ENCODE measurements at places on chromosomes 5 and 9.
A peak's percentile ranks its signal among the peaks of the same experiment; 100 is the strongest.

- no peak for DNase-seq
Measured at GRCh38 chr5:144979516-144980264, 809.0 kb downstream of the KCTD16 start.

DNA sequence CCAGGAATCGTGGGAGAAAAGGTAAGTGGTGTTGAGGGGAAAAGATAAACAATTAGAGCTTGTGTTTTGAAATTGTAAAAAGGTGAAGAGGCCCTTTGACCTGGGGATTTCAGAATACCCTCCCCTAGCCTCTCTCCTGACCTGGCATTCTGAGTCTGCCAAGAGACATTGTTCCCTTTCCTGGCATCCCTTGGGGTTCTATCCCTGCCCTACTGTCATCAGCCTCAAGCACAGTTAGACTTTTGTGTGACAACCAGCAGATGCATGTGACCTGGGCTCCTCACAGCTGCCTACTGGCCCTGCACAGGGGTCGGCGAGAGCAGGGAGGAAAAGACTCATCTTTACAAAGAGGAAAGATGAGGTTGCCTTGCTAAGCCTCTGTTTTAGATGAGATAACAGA, 72.2 kb upstream of the ORM1 start:
- DNase-seq, result no peak

- no peak for DNase-seq
Measured at GRCh38 chr9:121584421-121584820, 67.0 kb upstream of the DAB2IP start.

- peak; percentile 94 for DNase-seq
Measured at GRCh38 chr9:132901858-132902831, 23.4 kb downstream of the SPACA9 start.

- peak; percentile 22 for DNase-seq
Measured at GRCh38 chr5:102718819-102719218, 36.3 kb upstream of the PAM start.

- DNase-seq, result no peak
Measured at GRCh38 chr5:133839721-133840120, 128.7 kb downstream of the C5orf15 start.

- DNase-seq, result no peak
Measured at GRCh38 chr9:130276955-130277354, 11.4 kb downstream of the HMCN2 start.

- no peak for DNase-seq
Measured at GRCh38 chr9:113221800-113222481, 597 bp downstream of the SLC31A1 start.

GRCh38 chr5:158658446-158659230, 441.1 kb downstream of the EBF1 start:
- DNase-seq, result peak; percentile 39

- no peak for DNase-seq
Measured at GRCh38 chr9:132547052-132547431, 35.4 kb upstream of the BARHL1 start.

DNA sequence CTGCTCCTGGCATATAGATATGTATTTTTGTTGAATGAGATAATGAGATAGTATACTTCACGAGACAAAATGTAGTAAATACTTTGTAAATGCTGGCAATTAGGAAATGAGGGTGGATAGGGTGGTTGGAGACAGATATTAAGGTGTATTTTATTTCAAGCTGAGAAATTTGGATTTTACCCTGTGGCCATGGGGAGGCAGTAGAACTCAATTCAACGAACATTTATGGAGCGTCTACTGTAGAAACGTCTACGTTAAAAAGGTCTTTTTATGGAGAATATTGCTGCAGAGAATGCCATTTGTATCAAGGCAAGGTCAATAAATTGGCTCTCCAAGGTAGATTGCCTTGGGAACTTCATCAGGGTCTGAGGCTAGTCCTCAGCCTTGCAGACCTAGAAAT, 21.5 kb upstream of the RALGPS1 start:
- no peak for DNase-seq

DNA sequence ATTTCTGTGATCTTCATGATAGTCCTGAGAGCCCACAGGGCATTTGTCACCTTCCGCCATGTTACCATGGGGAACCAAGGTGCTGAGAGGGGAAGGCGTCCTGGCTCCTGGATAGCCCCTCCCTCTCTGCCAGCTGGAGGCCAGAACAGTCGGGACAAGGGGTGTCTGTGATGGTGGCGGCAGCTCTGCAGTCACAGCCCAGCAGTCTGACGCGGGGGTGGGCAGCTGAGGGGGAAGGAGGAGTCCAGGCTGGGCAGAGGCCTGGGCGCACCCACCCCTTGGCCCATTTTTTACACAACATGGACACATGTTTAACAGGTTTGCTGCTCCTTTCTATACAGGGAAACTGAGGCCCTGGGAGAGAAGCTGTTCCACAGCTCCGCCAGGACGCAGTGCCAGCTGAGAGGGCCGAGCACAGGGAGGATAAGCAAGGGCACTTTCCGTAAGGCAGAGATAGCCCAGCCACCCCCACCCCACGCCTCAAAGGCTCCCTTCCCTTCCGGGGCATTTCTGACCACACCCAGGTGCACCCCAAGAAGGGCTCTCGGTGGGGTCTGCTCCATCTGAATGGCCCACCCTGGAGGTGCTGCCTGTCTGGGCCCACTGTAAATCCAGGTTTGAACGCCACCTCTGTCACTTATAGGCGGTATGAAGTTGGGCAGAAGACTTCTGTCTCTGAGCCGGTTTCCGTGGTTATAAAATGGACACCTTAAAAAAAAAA, 17.1 kb downstream of the LRRC8A start:
- DNase-seq, result no peak

GRCh38 chr5:74546796-74547195, 93.7 kb downstream of the ENC1 start:
- DNase-seq, result peak; percentile 49

DNA sequence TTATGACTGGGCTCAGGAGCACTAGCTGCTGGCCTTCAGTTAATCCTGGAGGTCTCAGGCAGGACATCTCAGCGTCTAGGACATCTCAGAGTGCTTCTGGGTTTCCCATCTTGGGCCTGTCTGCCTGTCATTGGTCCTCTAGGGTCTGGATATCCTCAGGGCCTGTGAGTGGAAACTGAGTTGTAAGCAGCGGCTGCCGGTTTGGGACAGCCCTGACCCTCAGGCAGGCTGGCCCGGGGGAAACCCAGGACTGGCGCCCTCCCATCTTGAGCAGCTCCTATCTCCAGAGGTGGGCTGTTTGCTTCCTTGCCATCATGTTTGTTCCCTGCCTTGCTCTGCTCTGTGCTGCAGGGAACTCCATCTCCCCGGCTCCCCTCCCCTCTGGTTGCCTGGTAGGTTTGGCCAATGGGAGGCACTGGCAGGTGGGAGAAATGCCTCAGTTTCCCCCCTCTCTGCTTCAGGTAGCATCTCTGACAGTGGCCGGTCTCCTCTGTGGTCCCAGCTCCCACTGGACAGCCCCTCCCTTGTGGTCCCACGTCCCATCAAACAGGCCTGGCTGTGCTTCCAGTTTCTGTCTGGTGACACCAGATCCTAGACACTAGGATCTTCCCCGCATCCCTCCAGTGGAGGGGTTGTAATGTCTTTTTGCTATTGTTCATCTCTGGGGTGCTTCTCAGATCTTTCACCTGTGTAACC, 57.4 kb downstream of the ARHGEF37 start:
- DNase-seq, result no peak

GRCh38 chr9:107960916-107961315, 471.3 kb upstream of the KLF4 start:
- no peak for DNase-seq

- no peak for DNase-seq
Measured at GRCh38 chr9:22401671-22402070, 45.0 kb upstream of the DMRTA1 start.

DNA sequence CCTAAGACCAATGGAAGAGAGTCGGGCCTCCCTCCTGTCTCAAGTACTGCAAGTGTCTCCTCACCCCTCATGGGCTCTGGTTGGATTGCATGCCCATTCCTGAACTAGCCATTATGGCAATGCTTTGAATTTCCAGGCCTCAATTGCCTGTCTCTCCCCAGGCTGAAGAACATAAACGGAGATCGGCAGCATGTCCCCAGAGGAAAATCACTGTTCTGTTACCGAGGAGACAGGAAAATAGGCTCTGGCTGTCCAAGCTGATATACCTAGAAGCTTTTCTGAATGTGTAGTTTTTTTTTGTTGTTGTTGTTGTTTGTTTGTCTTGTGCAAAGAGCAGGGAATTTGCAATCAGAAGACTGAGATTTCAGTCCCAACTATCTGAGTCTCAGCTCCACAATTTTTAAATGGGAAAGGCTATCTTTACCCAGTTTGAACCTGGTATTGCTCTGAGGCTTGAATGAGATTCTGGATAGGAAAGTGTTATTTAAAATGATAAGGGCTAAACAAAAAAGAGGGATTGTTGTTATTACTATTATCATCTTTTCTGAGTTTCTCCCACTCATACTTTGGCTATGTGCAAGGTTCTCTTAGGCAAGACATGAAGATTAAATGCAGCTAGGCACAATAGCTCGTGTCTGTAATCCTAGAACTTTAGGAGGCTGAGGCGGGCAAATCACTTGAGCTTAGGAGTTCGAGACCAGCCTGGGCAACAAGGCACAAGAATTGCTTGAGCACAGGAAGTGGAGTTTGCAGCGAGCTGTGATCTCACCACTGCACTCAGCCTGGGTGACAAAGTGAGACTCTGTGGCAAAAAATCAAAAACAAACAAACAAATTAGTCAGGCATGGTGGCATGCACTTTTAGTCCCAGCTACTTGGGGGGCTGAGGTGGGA, 77.2 kb upstream of the KLF9 start:
- DNase-seq, result no peak

DNA sequence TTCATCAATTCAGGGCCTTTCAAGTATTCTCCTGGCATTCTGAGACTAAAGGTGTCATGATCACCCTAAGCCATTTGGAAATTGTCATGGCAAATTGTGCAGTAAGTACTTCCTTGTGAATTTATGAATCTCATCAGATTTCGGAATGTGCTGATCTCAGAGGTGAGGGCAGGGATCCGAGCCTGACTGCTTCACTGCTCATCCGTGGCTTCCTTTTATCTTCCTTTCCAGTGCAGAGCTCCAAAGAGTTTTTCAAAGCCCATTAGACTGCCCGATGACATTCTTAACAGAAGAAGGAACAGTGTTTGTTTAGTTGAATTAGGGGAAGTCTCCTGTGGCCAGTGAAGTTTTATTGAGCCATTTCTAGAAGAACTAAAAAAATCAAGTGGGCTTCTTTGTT, 182.8 kb upstream of the GDNF start:
- no peak for DNase-seq

- DNase-seq, result no peak
Measured at GRCh38 chr9:27701587-27701986, 128.3 kb upstream of the C9orf72 start.

DNA sequence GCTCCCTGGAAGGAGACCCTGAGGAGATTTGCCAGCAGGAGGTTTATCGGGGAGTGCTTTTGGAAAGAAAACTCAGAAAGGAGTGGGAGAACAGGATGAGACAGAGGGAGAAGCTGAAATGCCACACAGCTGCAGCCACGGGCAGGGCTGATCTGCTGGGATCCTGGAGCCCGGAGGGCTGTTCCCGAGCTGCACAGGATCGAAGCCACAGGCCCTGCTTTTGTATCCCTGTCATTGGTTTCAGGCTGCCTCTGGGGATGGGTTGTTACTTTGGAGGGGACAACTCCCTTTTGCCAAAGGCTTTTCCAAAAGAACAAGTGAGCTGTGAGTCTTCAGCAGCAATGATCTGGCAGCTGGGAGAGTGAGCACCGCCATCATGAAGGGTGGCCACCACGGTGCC, 152.5 kb upstream of the PTCH1 start:
- DNase-seq, result no peak

- DNase-seq, result no peak
Measured at GRCh38 chr5:133821311-133821741, 147.1 kb downstream of the C5orf15 start.

GRCh38 chr5:153357493-153358112, 132.9 kb upstream of the GRIA1 start:
- DNase-seq, result no peak

DNA sequence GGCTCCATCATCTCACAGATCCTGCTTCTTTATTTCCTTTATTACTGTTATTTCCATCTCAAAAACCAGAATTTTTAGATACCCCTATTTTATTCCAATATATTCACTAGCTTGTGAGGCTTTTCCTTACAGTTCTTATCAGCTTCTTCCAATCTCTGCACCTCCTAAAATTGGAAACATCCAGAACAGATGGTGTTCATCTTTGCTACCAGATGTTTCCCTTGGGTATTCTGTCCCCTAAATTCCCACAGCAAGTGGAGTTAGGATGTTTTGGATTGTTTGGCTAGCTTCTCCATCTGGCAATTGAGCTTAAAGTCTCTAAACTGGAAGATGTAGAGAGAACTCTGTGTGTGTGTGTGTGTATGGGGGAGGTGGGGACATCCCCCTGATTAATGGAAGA, 580.4 kb downstream of the DTWD2 start:
- DNase-seq, result no peak

GRCh38 chr5:87899721-87900131, 368.9 kb downstream of the TMEM161B start:
- no peak for DNase-seq

DNA sequence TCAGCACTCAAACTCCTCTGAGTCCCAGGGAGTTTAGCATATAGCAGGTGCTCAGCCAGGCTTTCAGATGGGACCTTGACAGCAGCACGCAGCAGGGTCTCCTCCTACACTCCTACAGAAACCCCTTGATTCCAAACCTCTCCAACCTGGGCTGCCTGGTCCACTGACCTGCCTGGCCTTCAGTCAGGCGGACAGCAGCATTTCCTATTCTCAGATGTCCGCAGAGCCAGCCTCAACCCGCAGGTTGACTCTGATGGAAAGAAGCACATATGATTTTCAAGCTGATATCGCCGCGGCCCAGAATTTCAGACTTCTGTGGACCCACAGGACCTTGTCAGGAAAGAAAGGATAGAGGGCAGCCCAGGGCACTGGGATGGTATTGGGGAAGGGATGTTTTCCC, 5.3 kb upstream of the SLC25A48 start:
- no peak for DNase-seq

GRCh38 chr9:114317665-114318357, 5.1 kb upstream of the ORM1 start:
- DNase-seq, result peak; percentile 64

- no peak for DNase-seq
Measured at GRCh38 chr9:72305707-72306106, 59.3 kb downstream of the ZFAND5 start.

GRCh38 chr5:87393331-87393730, 19.4 kb downstream of the CCNH start:
- peak; percentile 55 for DNase-seq
